ENCODE measurements at places on chromosomes 1 and 21. TPM values are rescaled to one million over a fixed set of nuclear protein-coding genes. Genes with fewer than 3 reads are reported as not detected.

Gene COL11A1
- 141 TPM for polyA plus RNA-seq

DNA sequence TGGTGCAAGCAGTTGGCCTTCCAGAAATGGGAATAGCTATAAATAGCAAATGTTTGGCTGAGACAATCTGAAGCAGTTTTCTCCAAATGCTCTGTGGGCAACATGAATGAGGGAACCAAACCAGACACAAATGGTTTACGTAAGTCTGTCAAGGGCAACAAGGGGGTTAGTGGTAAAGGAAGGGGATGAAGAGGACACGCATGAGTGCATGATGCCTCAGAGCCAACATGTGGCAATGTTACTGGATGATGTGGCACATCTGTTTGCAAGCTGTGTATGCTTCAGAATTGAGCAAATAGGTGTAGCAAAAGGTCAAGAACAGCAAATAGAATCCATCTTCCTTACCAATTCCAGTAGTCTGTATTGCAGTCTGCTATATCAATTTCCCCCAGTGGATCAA lies 76.3 kb upstream of the LMO4 start:
- DNase-seq: no peak

- no peak for DNase-seq
Measured at GRCh38 chr1:40630488-40631223, 34.8 kb downstream of the RIMS3 start.

DNA sequence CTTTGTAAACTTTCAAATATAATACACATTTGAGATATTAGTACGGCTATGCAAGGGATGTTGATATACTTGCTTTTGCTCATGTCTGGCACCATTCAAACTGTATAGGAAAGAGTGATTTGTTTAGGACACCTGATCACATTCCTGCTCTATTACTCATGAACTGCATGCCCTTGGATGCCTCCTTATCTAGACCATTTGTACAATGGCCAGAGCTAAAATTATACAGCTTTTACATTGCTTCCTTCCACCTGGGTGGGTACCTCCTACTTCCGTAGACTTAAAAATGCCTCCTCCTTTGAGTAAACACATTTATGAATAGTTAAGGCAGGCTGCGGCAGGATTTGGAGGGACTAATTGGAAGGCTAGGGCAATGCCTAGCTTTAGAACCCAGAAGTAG lies 85.4 kb upstream of the PBX1 start:
- no peak for DNase-seq

GRCh38 chr1:229159668-229160544 lies 111.0 kb upstream of the RAB4A start:
- DNase-seq: no peak
